ENCODE measurements at places on chromosomes 16 and 17.
A peak's percentile ranks its signal among the peaks of the same experiment; 100 is the strongest.

- DNase-seq = no peak
These were observed 6.5 kb downstream of the HIGD1B start for GRCh38 chr17:44854192-44854591.

GRCh38 chr17:74219576-74220133, 6.3 kb downstream of the TTYH2 start:
- DNase-seq = no peak

DNA sequence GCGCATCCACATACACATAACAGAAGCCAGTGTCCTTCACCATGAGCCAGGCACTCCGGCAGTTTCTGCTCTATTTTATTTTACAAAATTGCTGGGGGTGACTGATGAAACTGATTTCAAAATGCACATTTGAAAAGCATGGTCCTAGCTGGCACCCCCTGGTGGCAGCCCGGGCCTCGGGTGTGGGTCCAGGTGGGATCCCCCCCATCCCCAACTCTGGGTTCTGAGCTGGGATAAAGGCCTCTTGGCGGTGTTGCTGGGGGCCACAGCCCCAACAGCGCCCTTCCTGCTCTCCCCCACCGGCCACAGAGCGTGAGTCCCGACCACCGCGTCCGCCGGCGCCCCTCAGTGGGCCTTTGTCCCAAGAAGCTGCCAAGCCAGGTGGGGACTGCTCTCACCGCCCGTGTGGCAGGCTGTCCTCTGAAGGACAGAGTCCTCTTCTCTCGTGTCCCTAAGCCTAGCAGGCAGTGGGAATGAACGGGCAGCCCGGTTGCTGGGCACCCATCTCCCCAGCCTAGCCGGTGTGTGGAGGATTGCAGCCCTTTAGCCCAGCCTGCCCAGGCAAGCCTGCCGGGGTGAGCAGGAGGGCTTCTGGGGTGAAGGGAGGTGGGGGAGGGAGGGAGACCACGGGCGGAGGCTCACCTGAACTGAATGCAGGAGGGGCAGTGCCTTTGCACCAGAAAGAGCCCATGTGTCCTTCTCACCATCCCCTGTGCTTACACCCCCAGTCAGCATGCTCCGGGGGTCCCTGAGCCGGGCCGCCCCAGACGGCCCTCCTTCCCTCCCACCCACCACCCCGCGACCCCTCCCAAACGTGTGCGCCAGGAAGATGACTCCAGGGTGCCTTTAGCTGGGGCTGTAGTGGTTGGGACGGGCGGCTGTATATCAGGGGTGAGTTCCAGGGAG, 898 bp downstream of the SNAI3 start:
- DNase-seq = peak; percentile 54

GRCh38 chr17:48568499-48569239, 9.5 kb downstream of the HOXB4 start:
- no peak for DNase-seq

GRCh38 chr16:20191566-20191965, 117.9 kb upstream of the GPR139 start:
- no peak for DNase-seq

DNA sequence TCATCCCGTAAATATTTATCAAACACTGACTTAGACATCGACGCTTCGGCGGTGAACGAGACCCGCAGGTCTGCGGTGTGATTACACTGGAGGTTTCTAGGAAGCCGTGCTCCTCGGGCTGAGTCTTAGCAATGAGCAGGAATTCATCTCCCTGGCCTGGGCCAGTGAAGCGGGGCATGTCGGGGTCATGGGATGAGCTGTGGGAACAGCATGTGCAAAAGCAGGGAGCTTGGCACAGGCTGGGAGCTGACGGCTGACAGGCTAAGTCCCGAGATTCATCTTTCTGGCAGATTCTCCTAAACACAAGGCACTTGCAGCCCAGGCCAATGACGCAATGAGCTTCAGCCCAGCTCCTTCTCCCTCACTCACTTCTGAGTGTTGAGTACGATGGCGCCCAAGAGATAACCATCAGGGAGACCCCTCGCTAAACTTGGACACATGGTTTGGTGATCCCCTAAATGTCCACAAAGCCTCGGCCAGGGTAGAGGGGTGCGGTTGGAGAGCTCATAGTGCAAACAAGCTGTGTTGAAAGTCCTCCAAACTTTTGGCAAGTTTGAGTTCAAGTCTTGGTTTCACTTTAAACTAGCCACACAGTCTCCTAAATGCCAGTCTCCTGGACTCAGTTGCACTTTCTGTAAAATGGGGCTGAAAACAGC, 12.8 kb downstream of the CRISPLD2 start:
- no peak for DNase-seq

DNA sequence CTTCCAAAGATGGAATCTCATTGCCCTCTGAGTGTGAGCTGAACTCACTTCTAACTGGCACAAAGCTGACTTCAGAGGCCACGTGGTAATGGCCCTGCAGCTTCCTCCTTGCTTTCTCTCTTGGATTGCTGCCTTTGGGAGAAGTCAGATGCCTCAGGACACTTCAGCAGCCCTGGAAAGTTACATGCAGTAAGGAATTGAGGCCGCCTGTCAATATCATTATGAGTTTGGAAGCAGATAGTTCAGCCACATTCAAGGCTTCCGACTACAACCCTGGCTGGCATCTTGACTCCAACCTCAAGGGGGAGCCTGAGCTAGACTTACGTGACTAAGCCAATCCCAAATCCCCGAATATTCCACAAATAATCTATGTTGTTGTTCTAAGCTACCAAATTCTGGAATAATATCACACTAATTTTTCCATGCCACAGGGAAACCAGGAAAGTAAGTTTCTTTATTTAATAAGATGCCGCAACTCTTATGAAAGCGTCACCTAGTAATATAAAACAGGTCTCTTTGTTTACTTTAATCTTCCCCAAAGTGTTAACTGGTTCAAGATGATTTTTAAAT, 13.6 kb downstream of the CEP20 start:
- DNase-seq = peak; percentile 55

- DNase-seq = no peak
These were observed 229.4 kb upstream of the CACNG5 start for GRCh38 chr17:66605541-66605940.

DNA sequence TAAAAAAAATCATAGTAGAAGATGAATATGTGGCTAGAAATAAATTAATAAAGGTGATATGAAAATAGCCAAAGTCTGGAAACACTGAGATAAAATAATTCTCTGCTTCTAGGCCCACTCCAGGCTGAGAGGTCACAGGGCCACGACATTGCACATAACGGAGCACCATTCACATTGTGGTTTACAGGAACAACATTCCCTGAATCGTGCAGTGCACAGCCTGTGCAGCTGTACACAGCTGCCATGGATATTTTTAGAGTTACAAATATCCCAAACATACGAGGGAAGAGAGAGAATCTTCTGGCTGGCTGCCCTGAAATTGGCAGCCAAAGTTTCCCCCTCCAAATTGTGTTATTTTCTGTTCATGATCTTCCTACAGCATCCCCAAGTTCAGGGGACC, 68.8 kb downstream of the GSG1L start:
- no peak for DNase-seq

DNA sequence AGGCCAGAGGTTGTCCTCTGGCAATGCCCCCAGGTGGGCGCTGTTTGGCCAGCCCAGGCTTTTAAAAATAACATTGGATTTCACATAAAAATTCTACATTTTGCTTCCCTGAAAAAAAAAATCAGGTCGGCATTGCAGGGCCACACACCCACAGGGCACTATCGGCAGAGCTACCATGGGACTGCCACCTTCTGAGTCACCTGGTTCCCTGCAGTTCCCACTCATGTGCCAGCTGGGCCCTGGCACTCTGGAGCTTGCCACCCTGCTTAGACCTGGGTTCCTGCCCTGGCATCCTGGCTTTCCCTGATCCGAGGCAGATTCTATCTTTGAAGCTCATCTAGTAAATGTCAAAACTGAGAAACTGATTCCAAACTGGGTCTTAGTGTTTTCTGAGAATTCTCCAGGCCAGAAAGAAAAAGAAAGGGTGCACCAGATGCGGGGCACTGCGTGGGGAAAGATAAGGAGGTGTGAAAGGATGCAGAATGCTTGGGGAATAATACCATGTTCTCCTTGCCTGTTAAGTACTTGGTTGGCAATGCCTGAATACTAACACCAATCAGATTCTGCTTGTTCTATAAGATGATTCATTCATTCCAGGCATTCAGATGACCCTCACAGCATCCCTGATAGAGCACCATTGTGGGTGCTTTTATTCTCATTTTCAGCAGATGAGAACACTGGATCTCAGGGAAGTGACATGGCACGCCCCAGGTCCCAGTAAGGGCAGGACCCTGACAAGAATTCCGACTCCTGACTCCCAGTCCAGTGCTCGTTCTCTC, 51.8 kb downstream of the RAI1 start:
- no peak for DNase-seq

GRCh38 chr16:80693553-80693952, 110.8 kb downstream of the CDYL2 start:
- no peak for DNase-seq

DNA sequence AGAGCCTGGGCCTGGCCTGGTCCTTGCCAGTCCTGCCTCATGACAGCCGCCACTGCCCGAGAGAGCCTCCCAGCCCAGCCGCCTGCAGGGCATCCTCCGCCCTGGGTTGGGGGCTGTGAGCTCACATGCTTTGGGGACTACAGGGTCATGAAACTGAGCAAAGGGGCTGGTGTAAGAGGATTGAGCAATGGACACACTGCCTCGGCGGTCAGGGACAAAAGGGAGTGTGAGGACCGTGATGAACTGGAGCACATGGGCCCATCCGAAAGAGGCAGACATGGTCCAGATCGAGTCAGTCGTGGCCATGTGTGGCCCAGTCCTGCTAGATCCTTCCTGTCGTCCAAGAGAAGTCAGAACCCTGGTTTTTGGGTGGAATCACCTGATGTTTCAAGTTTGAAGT, 52.3 kb downstream of the GSG1L start:
- DNase-seq = no peak

- DNase-seq = no peak
These were observed 13.7 kb downstream of the B9D1 start for GRCh38 chr17:19348806-19349205.

GRCh38 chr16:10852286-10852685, 24.7 kb upstream of the CIITA start:
- no peak for DNase-seq

GRCh38 chr17:60249290-60249826, 99.6 kb downstream of the CA4 start:
- no peak for DNase-seq

DNA sequence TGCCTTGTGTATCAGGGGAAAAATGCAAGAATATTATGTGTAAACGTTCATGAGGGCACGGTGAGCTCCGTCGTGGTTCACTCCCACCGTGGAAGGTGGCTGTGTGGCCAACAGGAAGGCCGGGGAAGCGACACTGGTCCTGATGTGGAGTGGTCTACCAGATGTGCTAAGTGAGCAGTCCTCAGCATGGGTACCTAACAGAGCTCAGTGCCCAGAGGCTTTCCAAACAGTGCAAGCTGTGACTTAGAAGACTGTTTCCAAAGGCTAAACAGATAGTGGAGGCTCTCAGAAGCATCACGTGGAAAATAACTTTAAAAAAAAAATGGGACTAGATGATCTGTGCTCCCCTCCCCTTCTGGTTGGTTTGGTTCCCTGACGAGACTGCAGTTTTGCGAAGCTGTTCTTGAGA, 199.3 kb upstream of the CHMP6 start:
- DNase-seq = no peak

- no peak for DNase-seq
These were observed 26.9 kb downstream of the RGS9 start for GRCh38 chr17:65163990-65164495.

DNA sequence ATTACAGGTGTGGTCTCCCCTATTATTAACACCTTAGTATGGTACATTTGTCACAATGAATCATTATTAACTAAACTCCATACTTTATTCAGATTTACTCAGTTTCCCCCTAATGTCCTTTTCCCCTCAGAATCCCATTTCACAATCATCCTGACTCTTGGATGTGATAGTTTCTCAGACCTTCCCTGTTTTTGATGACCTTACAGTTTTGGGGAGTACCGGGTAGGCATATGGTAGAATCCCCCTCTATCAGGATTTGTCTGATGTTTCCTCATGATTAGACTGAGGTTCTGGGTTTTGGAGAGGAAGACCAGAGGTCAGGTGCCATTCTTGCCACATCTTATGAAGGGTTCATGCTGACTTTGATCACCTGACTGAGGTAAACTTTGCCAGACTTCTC, 6.0 kb upstream of the ASB16 start:
- no peak for DNase-seq

GRCh38 chr16:13453325-13453724, 466.6 kb upstream of the ERCC4 start:
- no peak for DNase-seq

DNA sequence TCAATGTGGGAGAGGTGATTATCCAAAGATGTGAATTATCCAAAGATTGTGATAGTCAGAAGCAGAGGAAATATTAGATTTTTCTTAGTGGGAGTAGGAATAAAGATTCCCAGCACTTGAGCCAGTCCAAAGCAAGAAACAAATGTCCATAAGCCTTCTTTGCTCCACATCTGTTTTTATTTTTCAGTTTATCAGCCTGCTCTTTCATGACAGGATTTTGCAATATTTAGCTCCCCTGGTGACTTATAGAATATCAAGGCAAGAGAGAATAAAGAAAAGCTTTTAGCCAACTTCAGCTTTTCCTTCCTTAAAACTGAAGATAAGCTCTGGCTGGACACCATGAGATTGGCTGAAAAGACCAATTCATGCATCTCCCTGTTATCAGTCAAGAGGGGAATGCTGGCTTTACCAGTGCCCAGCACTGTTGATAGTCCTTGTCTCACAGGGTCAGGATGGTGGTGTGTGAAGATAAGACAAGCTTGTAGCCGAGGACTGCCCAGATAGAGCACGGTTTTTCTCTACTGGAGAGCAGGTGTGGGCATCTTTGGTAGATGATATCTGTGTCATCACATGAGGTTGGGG, 706.5 kb downstream of the KCNJ2 start:
- DNase-seq = no peak

- DNase-seq = no peak
These were observed 14.4 kb downstream of the ASPSCR1 start for GRCh38 chr17:81991684-81992305.

DNA sequence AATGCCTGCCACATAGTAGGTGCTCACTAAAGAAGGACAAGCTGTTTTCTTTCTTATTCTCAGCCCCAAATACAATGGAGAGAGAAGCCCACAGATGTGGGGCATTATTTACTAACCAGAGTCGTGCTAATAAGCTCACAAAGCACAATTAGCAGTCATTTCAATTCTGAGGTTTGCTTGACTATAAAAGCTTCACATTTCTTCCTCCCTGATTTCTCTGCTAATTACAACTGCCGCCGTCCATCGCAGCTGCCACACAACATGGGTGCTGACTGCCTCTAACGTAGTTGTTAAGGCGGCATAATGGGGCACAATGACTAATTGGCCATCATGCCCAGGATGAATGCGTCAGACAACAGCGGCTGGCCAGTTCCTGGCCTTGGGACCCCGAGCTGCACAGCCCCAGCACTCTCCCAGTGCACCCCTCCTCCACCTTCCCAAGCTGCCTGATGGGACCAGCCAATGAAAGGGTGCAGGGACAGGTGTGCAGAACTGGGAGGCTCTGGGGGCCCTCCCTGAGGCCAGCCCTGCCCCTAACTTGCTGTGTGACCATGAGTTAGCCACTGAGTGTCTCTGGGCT, 109.2 kb downstream of the CCT6B start:
- no peak for DNase-seq

Measured in endothelial cell (in vitro differentiated cells).